Stimulated activated CD4-positive, alpha-beta T cell treated with anti-CD3 and anti-CD28 coated beads, Interleukin-4, amount 100 ng/mL, for 4 hours (primary cell): ENCODE measurements at places on chromosomes 6 and 20.

DNA sequence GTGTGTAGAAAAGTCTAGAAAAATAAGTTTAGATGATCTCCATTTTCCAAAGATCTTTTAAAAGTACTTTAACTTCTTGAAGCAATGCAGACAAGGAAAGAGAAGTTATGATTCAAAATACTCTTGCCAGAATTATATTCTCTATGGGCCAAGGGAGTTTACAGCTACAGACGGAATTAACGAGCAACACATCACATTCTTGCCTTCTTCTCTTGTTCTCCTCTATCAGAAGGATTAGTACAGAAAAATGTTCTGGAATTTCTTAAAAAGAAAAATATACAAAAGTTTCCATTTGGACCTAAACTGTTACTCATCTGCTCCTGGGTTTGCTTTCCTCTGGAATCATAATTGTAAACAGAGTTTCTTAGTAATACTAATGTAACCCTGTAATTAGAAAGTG lies 284.7 kb upstream of the HSF2 start:
- DNase-seq: no peak

DNA sequence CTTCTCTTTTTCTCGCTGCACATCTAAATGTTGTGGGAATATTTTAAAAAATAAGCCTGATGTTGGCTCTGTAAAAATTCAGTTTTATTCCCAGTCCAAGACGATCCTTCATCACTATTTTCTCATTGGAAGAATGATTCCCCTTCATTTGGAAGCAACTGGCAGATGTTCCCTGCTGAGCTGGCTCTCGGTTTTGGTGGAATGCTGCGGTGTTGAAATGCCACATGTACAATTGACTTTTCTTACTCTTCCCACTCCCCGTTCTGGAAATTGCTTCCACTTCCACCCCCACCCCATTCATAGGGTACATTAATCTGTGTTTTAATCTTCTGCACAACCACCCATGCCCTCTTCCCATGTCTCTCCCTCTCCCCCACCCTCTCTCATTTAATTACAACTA lies 496.3 kb upstream of the MAP3K7 start:
- no peak for DNase-seq

DNA sequence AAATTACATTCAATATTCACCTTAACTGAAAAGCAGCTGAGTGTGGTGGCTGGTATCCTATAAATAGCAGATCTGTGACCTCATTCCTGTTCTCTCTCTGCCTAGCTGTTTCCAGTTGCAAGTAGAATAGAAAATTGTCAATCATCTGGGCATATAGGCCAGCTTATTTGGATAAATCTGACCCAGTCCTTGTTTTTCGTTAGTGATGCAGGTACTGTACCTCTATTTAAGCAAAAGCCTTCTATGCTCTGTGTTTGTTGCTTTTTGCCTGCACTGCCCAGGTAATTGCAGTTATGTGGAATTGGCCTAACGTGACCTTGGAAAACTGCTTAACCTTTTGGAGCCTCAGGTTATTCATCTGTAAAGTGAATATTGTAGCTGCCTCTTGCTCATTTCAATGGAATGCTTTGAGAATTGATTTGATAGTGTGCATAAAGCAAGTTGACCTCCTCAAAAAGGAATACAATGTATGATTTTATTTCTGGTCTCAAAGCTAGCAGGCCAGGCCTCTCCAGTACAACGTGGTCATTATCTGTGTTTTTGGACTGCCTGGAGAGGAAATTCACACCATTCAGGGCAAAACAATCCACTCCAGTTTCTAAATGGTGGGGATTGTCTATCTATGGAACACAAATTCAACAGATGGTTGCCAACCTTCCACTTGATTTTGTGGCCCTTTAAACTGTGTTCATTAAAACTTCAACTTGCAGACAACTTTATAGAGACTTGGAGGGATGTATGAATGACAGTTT lies 508.7 kb upstream of the CITED2 start:
- DNase-seq: no peak

DNA sequence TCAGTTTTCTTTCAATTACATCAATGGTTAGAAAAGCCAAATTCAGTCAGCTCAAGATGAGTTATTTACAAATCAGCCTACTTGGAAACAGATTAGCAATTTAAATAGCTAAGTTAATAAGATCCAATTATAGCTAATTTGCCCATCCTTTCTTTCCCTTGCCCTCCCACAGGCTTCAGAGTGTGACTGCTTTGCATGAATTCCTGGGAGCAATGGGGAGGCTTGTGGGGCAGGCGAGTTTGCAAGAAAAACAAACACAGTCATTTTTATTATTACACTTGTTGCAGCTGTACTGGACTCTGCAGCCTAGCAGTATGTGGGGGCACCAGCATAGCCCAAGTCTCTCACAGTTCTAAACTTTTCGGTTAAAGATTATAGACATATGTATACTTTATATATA lies 219.0 kb downstream of the NKAIN2 start:
- DNase-seq: no peak

GRCh38 chr6:53330137-53330536 lies 18.6 kb downstream of the ELOVL5 start:
- no peak for DNase-seq

- DNase-seq: no peak
Measured at GRCh38 chr20:5511930-5512329, 195.2 kb upstream of the PROKR2 start.

DNA sequence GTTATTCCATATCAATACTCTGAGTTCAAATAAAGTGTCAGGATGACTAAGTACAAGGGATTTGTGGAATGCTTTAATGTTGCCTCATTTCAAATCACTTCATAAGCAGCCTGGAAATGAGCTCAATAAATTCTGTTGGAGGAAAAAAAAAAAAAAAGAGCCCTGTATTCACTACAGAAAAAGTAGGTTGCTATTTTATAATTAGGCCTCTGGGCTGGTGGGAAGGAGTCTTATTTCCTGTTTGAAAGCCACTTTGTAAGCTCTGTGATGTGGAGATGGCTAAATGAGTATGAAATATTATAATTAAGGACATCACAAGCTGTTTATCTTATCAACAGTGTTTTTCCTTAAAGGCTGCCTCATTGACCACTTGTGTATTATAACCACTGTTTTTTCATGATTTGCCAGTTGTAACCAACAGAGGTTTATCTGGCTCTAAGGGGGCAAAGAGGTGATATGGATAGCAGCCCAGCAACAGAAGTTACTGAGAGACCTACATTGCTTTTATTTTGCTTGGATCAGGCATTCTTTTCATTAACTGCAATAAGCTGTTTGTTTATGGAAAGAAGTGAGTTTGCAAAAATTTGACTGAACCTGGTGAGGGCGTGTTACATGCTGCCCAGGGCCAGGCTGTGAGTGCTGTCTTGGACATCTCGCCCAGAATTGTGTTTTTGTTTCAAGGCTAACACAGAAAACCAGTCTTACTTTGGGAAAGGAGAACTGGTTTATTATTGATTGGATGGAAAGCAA lies 563.3 kb upstream of the MAP3K7 start:
- DNase-seq: no peak

- no peak for DNase-seq
Measured at GRCh38 chr6:106080763-106081095, 5.4 kb upstream of the PRDM1 start.

- DNase-seq: no peak
Measured at GRCh38 chr6:26493258-26493657, 6.8 kb upstream of the BTN1A1 start.

DNA sequence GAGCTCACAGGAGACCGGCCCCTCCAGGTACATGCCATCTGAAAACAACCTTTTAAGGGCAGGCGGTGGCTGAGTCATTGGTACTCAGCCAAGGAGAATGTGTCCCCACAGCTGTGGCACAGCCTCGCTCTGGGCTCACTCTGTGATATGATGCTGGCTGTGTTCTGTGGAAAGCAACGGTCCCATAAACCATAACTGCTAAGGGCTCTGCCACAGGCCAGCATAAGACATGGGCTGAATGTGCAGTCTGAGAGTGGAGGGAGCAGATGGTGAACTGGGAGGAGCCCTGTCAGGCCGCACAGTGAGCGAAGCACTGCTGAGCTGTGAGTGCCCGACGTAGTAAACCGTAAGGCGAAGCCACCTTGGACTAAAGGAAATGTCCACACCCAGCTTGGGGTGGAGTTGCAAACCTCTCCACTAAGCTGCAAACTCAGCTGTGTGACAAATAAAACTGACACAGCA lies 375.8 kb downstream of the THBS2 start:
- DNase-seq: no peak

- DNase-seq: no peak
Measured at GRCh38 chr6:470901-471448, 79.4 kb downstream of the IRF4 start.

- peak; percentile 41 for DNase-seq
Measured at GRCh38 chr6:163554663-163555062, 140.1 kb downstream of the QKI start.

GRCh38 chr20:64010711-64011237 lies 25.2 kb upstream of the C20orf204 start:
- no peak for DNase-seq

GRCh38 chr20:57663241-57663640 lies 43.0 kb upstream of the ZBP1 start:
- DNase-seq: no peak

DNA sequence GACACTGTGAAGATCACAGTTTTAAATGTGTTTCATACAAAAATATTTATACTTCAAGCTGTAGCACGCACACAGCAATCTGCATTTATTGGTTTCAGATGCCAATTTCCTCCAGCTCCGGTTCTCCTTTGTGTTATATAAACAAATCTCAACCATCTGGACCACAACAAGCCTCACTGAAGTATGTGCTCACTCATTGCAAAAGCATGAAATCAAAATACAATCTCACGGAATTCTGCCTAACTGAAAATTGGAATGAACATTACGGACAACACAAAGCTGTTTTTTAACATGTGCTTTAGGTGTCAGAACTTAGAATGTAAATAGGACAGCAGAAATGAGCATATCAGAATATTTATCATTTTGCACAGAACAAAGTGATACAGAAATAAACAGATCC lies 38.0 kb downstream of the RCAN2 start:
- DNase-seq: no peak

DNA sequence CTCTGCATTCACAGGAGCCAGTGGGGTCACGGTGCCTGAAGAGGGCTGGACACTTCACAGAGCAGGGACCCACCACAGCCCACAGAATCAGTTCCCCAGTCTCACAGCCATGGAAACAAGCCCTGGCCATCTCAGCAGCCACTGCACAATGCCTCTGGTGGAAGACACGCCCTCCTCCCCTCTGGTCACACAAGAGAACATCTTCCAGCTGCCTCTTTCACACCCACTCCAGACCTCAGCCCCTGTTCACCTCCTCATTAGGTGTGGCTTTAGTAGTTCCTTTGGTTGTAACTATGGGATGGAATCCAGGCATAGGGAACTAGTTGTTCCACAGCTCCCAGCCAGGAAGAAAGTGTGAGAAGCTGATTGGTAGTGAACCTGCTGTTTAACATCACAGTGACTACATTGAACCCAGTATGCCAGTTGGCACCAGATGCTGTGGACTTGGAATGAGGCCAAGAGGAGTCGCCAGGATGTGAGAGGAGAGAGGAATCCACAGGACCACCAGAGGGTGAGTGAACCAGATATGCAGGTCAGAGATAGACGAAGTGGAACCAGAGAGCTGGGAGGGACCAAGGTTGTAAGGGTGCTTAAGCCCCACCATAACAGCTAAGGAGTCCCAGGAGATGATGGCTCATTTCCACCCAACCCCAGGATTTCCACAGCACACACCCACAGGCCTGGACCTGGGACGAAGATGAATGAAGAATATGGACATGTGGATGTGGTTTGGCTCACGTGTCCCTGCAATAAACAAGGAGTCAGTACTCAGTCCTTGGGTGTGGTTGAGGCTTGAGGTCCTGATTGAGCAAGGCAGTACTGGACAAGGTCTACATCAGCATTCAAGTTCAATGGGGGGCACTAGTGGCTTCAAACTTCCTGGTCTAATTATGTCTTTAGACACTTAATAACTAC lies 8.8 kb upstream of the BTN3A3 start:
- no peak for DNase-seq

GRCh38 chr20:6081236-6081635 lies 27.4 kb upstream of the LRRN4 start:
- no peak for DNase-seq

- no peak for DNase-seq
Measured at GRCh38 chr20:10652660-10653261, 21.0 kb downstream of the JAG1 start.

DNA sequence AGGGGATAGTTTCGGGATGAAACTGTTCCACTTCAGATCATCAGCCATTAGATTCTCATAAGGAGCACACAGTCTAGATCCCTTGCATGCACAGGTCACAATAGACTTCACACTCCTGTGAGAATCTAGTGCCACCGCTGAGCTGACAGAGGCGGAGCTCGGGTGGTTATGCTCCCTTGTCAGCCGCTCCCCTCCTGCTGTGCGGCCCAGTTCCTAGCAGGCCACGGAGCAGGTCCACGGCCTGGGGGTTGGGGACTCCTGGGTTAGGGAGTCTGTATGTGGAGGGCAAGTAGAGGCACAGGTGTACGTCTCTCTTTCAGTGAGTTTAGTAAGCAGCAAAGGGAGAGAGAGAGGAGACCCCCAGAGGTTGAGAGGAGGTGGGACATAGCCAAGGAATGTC lies 30.5 kb upstream of the MDFI start:
- no peak for DNase-seq

DNA sequence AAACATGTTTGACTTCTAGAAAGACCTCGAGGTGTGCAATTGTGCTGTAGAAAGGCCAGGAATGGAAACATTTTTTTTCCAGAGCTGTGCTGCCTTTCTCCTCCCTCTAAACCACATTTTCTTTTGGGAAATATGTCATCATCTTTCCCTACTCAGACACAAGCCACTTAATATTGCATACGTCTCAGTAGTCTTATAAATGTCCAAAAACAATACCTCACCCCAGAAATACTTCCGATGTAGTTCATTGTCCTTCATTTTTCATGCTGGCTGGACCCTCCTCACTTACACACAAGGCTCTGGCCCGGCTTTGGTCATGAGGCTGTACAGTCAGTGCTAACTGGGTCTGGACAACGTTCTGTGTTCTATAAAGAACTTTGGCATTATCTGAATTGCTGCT lies 126.4 kb downstream of the SCML4 start:
- no peak for DNase-seq

DNA sequence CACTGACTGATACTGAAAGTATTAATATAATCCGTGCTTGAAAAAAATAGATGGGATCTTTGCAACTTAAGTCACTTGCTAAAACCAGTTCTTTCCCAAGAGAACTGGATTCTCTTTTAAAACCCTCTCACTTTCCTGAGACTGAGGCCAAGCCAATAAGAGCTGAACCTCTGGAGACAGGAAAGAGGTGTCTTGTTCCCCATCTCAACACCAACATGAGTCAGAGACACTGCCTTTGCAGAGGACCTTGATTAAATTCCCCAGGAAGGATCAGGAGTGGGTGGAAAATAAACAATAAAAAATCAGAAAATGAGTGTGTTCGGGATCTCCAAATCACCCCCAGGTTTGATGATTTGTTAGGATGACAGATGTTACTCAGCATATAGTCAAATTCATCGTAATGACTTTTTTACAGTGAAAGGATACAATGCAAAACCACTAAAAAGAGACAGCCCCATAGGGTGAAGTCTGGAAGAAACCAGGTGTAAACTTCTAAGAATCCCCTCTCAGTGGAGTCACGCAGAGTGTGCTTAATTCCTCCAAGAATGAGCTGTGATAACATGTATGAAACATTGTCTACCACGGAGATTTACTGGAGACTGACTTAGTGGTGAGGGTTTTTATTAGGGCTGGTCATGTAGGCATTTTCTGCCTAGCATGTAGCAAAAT lies 122.8 kb upstream of the BEND3 start:
- no peak for DNase-seq
